ENCODE measurements at places on chromosomes 5 and 9.

DNA sequence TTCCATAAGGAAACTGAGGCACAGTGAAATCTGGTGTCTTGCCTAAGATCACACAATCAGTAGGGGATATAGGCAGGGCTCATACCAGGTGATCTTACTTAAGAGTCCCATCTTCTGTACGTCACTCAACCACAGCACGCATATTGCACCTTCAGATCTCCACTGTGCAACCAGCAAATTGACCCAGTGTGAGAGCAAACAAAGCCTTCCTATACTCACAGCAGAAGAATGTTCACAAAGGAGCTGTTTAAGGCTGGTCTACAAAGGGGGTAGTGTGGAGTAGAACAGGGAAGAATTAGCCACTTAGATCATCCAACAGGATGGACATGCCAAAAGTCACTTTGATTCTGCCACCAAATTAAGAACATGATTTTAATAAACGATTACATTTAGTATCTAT is 305.9 kb downstream of the SLIT3 start:
- DNase-seq = no peak

DNA sequence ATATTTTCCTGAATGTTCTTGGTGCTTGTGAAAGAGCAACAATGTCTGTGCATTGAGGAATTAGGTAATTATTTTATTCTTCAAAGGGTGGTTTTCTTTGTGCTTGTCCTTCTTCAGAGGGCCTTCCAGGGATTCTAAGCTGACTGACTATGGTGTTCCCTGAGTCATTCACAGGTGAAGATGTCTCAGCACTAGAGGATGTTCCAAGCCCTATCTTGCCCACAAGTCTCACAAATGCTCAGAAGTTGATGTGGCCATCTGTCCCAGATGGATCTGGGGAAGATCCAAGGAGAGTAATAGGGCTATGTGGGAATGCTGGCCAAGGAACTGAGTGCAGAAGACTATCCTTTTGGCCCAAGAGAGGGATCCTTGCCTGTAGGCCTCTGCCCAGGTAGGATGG is 120.9 kb downstream of the ADAMTSL1 start:
- DNase-seq = no peak

- DNase-seq = no peak
These were observed 183.8 kb upstream of the S1PR3 start for GRCh38 chr9:88807426-88807825.

GRCh38 chr5:151474799-151475198 is 27.4 kb downstream of the SLC36A1 start:
- DNase-seq = no peak

DNA sequence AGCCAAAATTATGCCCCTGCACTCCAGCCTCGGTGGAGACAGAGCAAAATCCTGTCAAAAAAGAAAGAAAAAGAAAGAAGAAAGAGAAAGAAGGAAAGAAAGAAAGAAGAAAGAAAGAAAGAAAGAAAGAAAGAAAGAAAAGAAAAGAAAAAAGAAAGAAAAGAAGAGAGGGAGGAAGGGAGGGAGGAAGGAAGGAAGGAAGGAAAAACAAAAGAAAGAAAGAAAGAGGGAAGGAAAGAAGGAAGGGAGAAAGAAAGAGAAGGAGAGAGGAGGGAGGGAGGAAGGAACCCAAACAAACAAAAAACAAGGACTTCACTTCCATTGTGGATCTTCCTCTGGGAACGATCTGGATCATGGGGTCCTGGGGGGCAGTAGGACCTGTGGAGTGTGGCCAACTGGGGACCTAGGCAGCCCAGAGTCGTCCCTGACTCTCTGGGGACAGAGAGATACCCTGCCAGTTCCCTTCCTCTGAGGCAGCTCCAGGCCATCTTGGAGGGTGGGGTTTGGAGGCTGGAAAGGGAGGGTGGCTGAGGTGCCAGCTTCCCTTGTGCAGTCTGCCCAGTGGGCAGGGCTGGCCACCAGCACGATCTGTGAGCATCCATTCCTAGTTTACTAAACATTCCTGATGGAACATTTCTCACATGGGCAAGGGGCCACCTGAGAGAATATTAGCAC is 216.8 kb downstream of the PAX5 start:
- DNase-seq = no peak
